ENCODE measurements at places on chromosomes 11 and 22. TPM values are rescaled to one million over a fixed set of nuclear protein-coding genes. Genes with fewer than 3 reads are reported as not detected.
A peak's percentile ranks its signal among the peaks of the same experiment; 100 is the strongest.

- peaks cover 9% of the 10 kb centered on the region for H3K4me1 ChIP-seq
- H3K27ac ChIP-seq: no peak within 1 kb of the TSS
- H3K36me3 ChIP-seq: no peaks in the 10 kb centered on the region
- H3K27me3 ChIP-seq: no peaks in the 10 kb centered on the region
- DNase-seq: peak; percentile 56
- H3K4me3 ChIP-seq: peak within 1 kb of the TSS; percentile 67
Measured at GRCh38 chr22:41240377-41241132, at the start of gene CHADL. Gene CHADL, minus strand, starts transcription at chr22:41240931. Its CDS starts 50 bp downstream, at chr22:41240881.

GRCh38 chr11:92675810-92676209 lies 293.6 kb upstream of the MTNR1B start:
- peaks cover 12% of the 10 kb centered on the region for H3K36me3 ChIP-seq
- peaks cover 4% of the 10 kb centered on the region for H3K4me1 ChIP-seq
- no peak overlapping the region for H3K27ac ChIP-seq

DNA sequence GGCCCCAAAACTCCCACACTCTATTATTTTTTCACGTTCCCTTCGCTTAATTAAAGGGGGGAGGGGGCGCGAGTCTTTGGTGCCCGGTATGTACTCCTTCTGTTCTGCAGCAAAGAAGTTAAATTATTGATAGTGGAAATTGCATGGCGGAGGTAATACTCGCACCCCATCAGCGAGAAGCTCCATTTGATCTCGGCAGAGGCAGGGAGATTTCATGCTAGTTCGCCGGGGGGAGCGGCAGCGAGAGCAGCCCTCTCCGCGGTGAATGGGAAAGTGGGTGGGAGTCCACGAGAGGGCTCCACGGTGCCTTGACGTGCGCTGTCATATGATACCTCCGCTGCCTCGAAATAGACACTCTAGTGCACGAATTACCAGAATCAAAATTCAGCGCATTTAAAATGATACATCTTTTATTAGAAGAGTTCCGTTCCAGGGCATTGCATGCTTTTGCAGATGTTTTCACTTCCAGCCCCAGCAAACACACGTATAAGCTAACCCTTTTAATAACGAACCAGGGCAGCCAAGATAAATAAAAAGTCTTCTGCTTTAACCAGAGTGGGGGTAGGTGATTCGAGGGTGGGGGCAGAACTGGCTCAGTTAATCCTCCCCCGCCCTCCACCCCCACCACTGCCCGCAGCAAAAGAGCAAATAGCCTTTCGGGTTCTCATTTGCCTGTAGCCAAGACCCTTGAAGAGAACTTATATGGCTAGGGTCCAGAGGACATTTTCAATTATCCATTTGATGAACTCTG lies 1.3 kb upstream of the BDNF start:
- H3K4me3 ChIP-seq: peak overlapping the region; percentile 88
- H3K36me3 ChIP-seq: no peaks in the 10 kb centered on the region
- no peak for DNase-seq
- H3K27me3 ChIP-seq: peaks cover 87% of the 10 kb centered on the region
- H3K4me1 ChIP-seq: peaks cover 26% of the 10 kb centered on the region

The IFTAP gene
- total RNA-seq: 31.0 TPM

Measured in neural crest cell (in vitro differentiated cells).